HuH-7.5 (cell line): ENCODE measurements at places on chromosomes 16 and 17.

GRCh38 chr16:12471383-12471782, 332.3 kb downstream of the CPPED1 start:
- DNase-seq, result no peak

DNA sequence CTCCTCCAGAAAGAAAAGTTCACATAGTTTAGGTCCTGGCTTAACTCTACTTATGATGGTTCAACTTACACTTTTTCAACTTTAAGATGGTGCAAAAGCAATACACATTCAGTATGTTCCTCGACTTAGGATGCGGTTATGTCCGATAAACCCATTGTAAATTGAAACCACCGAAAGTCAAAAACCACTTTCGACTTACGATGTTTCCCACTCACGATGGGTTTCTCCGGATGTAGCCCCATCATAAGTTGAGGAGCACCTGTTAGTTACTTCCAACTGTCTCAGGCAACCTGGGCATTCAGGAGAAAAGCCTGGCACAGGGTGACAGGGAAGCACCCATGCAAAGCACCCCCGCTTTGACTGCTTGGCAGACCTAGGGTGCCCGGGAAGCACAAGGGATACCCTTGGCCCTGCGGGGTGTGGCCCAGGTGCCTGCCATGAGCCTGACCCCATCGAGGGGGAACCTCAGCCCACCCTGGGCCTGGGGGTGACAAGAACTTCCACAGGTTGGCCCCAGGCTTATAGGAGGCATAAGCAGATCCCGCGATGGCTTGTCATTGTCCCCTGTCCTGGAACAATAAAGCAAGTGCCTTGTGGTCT, 14.0 kb downstream of the UNC119 start:
- no peak for DNase-seq

GRCh38 chr17:57986841-57987580, 1.0 kb downstream of the VEZF1 start:
- peak; percentile 59 for DNase-seq

- no peak for DNase-seq
These were observed 21.3 kb downstream of the PGS1 start for GRCh38 chr17:78399693-78400144.

GRCh38 chr16:57619133-57619605, 9.3 kb upstream of the ADGRG1 start:
- no peak for DNase-seq

- no peak for DNase-seq
These were observed 412.3 kb downstream of the MAF start for GRCh38 chr16:79188115-79188738.

DNA sequence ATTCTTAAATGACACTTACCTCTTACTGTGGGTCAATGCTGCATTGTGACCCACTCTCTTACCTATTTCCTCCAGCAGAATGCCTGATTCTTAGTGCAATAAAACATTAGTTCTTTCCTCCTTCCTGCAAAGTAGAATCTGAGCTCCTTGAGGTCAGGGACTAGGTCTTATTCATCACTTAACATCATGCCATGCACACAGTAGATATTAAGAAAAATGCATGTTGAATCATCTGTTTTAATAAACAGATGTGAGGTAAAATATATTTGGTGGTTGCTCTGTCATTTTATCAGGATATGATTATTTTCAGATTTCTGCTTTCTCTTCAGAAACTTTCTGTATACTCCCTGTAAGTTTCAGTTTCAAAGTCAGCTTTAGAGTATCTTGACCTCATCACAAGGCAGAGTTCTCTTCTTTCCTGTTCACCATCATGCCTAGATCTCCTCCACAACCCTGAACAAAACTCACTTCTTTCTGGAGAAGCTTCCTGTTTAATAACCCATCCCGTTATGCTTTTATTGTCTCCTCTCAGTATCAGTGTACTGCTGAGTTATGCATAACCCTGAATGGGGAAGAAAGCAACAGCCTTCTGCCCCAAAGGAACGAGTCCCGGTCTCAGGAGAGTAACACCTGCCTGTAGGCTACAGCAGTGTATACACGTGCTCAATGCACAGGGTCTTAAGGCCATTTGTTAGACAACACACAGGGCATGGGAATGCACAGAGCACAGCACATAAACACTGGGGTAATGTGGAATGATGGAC, 30.3 kb upstream of the SUPT4H1 start:
- DNase-seq, result no peak

DNA sequence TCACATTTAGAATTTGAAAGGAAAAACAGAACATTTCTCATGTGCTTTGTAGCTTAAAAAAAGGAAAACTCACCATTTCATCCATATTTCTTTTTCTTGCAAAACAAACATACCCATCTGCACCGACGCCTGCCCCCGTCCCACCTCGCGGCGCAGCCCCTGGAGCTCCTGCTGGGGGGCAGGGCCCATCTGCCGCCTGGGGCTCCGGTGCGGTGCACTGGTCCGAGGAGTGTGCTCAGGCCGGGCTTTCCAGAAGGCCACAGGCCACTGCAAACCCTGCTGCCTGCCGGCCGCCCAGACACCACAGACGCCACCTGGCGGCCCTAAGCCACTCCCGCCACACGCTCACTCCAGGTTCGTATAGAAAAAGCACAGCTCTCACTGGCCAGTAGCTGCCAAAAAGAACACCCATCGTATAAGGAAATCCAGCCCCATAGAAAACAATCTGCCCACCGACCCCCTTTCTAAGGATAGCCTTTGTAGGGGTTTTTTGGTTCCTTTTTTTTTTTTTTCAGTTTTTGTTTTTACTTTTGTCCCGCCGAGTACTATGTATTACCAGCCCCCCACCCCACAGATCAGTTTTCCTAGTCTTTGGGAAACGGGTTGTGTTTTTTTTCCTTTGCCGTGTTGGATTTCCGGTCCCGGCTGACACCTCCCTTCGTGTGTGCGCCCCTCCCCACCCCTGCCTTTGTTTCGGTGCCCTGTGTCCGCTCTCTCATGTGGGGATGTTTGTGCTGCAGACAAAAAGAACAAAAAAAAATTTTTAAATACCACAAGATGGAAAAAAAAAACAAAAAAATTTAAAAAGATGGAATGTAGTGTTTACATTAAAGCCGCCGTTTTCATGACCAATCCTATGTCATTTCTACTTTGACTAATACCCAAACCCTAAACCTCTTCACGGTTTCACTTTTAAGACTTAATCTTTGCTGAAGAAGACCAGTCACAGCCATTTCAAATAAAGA, 68.8 kb downstream of the AMFR start:
- peak; percentile 95 for DNase-seq

DNA sequence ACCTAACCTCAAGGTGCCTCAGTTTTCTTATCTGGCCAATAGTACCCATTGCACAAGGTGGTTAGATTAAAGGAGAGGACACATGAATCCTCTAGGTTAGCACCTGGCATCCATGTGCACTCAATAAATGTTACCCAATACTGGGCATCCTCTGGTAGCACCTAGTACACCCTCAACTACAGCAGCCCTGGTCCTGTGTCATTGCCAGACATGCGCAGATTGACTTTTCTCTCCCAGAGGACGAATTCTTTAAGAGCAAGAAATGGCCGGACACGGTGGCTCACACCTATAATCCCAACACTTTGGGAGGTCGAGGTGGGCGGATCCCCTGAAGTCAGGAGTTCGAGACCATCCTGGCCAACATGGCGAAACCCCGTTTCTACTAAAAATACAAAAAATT, 7.3 kb downstream of the DUSP3 start:
- DNase-seq, result no peak

DNA sequence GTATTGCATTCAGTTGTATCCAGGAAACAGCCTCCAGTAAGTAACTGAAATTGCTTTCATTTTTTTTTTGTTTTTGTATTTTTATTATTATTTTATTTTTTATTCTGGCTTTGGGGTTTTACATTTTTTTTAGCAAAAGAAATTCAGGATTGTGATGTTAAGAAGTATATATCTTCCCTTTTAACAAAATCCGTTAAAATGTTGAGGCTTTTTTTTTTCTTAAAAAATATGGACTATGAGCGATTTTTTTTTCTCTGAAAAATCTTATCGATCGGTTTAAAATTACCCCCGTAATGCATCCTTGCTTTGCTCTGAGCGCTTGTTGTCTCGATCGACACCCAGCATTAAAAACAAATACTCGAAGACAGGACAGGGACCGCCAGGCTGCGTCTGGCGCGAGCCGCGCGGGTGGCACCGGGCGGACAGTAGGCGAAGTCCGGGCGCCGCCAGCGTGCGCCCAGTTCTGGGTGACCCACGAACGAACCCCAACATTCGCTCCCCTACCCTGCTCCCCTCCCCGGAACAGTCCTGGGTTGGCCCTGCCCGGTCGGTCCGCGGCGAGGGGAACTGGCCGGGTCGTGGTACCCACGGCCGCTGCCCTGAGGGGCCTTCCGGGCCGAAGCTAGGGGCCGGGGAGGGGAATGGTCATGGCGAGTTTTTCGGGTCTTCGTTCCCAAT, 482 bp downstream of the BAHCC1 start:
- DNase-seq, result no peak

DNA sequence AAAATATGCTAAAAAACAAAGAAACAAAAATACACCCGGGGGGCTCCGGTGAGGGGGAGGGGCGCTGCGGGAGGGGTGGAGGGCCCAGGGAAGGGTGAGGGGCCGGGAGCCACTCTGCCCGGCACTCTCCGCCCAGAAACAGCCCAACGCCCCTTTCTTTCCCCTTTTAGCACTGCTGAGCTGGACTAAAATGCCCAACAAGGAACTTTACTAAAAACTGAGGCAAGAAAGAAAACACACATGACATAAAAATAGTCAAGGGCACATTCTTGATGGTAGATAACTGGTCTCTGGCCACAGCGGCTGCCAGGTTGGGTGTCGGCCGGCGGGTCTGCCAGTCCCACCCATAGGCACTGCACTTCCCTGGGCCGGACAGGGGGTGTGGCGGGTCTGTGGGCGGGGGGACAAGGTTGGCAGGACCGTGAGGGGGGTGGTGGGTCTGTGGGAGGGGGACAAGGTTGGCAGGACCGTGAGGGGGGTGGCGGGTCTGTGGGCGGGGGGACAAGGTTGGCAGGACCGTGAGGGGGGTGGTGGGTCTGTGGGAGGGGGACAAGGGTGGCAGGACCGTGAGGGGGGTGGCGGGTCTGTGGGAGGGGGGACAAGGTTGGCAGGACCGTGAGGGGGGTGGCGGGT, 20.9 kb downstream of the METRNL start:
- DNase-seq, result no peak

DNA sequence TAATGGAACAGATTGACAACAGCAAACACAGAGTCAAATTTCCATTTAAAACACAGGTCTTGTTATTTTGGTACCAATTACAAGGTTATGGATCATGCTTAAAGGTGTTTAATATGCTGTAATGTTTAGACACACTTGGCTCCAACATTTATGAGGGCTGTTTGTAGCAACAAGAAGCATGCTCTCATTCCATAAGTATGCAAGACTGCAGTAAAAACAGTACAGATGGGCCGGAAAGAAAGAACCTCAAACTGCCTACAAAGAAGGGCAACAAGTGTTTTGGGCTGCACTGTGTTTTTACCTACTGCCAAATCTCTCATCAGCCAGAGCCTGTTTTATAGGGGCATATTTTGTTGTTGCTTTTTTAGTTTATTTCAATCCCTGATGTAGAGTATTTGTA, 100.5 kb upstream of the HS3ST3A1 start:
- DNase-seq, result no peak

DNA sequence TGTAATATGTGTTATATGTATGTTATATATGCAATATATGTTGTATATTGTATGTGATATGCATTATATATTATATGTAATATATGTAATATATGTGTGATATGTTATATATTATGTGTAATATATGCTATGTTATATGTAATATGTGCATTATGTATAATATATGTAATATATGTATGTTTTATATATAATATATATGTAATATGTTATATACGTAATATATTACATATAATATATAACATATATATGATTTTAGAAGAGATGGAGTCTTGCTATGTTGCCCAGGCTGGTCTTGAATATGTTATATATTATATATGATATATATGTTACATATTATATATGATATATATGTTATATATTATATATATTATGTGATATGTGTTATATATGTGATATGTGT, 65.5 kb upstream of the DNAH17 start:
- no peak for DNase-seq

DNA sequence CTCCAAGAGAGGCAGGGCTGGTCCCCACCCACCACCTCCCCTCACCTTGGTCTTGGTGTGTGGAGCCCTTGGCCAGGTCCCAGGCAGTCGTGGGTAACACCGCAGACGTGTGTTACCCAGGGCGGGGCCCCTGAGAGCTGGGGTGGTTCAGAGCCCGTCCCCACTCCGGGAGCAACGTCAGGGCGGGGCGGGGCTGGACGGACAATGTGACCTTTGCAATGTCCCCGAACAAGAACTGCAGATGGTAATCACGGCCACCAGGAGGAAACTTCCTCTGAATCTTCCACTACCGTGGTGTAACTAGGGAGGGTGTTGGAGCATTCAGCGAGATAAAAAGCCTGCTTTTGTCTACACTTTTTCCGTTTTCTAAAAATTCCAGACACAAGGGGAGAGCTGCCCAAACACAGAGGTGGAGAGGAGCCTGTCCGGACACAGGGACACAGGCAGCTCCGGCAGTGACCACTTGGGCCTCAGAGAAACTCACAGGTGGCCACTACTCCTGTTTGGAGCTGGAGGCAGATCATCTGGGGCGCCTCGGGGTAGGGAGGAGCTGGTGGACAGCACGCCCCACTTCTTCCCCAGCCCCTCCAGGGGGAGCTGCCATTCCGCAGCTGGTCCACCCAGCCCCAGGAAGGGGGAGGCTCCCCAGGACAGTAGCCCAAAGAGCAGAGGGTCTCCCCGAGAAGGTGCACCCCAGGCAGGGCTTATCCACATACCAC, 14.2 kb upstream of the SLC38A10 start:
- peak; percentile 98 for DNase-seq

DNA sequence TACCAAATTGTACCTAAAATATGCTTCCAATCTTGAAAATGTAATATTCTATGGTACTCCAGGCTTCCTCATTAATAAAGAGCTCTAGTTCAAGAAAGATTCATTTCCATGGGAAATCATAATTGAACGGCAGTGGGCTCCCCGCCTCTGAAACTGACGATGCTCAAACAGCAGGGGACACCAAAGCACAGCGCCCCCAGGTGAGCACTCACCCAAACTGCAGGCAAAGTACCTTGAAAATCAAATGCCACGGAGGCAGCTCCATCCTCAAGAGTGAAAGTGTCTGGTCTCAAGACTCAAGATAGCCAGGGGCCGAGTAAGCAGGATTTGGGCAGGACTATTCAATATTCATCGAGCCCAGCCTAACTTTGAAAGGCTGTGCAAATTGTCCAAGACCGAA, 217.4 kb upstream of the TNRC6C start:
- DNase-seq, result no peak
